ENCODE measurements at places on chromosomes 7 and 10.

DNA sequence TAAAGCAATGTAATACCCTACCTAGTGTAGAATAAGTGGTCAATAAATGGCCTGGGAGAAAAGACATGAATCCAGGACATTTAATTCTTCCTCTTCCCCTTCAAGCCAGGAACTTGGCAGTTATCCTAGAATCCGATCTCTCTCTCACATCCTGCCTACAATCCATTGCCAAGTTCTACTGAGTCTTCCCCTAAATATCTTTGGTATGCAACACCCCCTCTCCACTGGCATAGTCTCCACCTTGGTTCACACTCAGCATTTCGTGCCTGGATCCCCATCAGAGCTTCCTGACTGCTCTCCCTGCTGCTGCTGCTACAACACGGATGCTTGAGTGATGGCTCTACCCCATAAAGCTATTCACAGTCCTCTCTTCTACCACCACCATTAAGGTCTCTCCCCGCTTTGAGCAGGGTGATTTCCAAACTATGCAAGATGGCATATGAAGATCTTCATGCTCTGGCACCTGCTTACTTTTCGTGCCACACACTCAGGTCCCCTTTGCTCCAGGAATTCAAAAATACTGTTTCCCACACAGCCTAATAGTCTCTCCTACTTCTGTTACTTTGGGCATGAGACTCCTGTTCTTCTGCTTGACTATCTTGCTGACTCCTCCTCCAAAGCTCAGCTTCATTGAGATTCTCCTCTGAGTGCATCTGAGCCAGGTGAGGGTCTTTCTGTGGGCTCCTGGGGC lies 4.8 kb downstream of the ANK3 start:
- DNase-seq, result no peak

DNA sequence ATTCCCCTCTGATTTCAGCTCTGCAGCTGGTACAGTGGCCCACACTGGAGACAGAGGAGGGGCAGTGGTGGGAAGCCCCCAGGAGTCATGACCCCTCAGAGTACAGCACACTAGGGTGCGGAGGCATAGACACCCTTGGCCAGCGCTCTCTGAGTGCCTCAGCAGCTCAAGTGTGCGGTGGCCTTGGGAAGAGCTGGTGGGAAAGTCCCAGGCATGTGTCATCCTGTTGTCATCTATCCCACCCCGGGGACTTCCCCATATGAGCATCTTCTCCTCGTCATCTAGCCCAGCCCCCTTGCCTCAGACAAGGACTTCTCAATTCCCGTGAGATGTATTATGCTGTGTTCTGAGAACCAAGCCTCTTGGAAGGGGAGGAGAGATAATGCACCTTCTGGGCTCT lies 15.6 kb upstream of the PPIF start:
- DNase-seq, result no peak

DNA sequence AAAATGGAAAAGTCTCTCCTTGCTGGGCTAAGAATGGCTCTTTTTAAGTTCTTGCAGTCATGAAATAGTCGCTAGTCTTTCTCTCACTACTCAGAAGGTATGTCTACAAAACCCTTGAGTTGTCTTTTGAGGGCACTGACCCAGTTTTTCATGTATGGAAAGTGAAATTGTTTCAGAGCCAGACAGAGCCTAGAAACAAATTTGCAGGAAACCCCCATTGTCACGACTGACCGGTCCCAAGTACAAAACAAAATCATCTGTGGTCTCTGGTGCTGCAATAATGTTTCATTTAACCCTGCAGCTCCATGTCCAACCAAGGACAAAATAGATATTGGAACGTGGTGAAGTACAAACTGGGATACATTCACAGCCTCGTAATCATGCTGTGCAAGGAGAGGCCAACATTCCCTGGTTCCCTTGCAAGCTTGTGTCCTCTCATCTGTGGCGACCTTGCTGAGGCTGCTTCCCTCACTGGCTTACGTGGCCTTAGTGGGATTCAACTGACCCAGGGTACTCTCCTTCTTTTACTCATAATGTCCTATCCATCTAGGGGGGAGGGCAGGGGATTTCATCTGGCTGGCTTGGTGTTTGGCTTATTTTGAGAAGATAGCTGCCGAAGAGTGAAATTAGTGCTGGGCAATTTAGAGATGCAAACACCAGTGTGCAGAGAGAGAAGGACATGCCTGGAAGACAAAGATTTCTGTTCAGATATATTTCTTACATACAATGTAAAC lies 172.5 kb downstream of the IPMK start:
- DNase-seq, result no peak

DNA sequence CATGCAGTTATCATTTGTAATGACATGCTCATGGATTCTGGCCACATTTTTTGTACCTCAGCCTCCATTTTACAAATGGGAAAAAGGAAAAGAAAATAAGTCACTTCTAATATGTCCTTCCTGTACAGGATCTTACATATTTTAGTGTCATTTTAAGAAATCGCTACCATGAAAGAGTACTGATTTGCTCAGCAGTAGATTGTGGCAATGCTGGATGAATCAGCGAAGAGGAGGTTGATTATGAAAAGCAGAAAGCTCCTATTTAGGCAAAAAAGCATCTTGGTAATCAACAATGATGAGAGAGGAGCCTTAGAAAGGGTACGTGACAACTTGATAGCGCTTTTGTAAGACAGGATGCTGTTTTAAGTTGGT lies 522.9 kb downstream of the PARD3 start:
- no peak for DNase-seq

- no peak for DNase-seq
Measured at GRCh38 chr7:55127135-55127551, 108.3 kb downstream of the EGFR start.

DNA sequence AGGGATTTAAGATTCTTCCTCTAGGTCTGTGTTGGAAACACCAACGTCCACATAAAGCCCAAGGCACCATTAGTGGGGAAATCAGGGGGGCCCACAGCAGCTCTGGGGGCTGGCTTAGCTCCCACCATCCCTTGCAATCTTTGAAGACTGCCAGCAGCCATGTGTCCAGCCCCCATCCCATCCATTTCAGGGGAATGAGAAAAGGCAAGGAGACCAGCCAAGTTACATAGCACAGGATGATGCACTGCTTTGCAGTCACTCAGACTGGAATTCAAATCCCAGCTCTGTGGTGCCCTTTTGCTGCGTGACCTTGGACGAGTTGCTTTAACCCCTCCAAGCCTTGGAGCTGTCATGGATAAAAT lies 108.9 kb upstream of the ZMIZ1 start:
- no peak for DNase-seq

GRCh38 chr7:28132959-28133870 lies 47.4 kb downstream of the JAZF1 start:
- no peak for DNase-seq

- DNase-seq, result no peak
Measured at GRCh38 chr10:60511477-60512229, 122.0 kb upstream of the ANK3 start.

DNA sequence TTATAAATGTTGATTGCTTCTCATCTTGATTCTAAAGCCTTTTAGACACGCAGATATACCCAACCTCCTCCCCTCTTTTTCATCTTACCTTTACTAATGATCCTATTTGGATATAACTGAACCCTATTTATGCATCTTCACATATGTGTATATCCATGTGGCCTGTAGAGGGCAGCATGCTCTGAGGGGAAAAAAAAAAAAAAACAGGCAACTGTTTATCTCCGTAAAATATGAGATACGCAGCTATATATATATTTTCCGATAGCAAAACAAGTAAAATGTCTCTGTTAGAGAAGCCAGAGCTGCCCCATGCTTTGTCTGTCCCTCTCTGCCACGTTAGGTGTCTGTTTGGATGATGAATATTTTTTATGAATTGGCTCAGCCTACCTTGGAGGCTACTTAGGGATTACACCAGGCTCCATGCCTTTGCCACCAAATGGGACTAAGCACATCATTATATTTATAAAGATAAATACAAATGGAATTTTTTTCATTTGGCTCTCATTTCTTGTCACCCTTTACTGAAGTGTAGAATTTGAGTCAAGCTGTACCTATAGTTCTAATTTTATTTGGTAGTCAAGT lies 174.8 kb upstream of the FZD1 start:
- DNase-seq, result no peak

- no peak for DNase-seq
Measured at GRCh38 chr10:997266-998022, 9.2 kb downstream of the GTPBP4 start.

GRCh38 chr10:35300063-35300699 lies 36.1 kb upstream of the CCNY start:
- DNase-seq, result no peak

GRCh38 chr7:112137141-112138101 lies 68.8 kb downstream of the DOCK4 start:
- DNase-seq, result no peak

DNA sequence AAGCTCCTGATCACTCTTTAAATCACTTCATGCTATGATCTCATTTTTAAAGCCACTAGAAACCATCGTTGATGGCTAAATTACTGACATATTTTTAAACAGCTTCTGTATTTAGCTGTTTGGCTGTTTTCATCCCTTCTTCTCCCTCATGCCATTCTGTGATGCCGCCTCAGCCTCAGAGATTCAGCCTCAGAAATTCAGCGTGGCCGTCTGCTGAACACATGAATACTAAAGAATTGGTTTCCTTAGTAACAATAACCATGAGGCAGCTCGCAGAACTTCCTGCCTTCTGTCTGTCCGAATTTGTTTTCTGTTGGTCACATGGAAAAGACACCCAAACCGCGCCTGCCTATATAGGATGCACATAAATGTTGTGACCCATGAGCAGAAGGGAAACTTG lies 31.0 kb upstream of the FZD1 start:
- no peak for DNase-seq

GRCh38 chr10:123614888-123615287 lies 51.3 kb upstream of the GPR26 start:
- no peak for DNase-seq

DNA sequence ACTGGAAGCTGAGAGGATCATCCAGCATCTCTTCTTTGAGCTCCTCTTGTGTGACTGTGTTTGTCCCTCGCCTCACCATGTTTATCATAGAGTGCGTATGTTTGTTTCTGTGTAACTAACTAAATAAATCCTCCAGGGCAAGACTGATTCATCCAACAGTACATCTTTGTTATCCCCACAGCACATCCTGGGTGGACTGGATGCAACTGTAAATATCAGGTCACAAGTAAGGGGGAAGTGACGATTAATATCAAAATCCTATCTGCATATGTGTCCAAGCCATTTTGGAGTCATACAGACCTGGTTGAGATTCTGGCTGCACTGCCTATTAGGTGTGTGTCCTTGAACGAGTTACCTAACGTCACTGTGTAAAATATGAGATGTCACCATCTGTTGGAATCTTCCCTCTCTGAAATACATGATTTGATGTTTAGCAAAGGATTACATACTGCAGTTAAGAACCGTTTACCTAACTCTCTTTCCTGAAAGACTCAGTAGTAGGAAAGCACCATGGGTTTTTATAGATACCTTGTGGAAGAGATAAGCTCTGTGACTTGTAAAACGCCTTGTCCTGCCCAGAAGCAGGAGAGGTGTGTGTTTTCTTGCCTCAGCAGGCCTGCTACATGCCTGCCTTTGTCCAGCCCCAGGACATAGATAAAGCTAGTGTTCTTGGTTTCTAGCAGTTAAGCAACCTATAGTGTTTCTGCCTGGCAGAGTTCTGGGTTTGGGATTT lies 25.8 kb downstream of the WBP1L start:
- DNase-seq, result no peak

- no peak for DNase-seq
Measured at GRCh38 chr10:60286559-60286958, 103.1 kb downstream of the ANK3 start.

GRCh38 chr7:157497367-157497743 lies 160.6 kb downstream of the DNAJB6 start:
- DNase-seq, result no peak

DNA sequence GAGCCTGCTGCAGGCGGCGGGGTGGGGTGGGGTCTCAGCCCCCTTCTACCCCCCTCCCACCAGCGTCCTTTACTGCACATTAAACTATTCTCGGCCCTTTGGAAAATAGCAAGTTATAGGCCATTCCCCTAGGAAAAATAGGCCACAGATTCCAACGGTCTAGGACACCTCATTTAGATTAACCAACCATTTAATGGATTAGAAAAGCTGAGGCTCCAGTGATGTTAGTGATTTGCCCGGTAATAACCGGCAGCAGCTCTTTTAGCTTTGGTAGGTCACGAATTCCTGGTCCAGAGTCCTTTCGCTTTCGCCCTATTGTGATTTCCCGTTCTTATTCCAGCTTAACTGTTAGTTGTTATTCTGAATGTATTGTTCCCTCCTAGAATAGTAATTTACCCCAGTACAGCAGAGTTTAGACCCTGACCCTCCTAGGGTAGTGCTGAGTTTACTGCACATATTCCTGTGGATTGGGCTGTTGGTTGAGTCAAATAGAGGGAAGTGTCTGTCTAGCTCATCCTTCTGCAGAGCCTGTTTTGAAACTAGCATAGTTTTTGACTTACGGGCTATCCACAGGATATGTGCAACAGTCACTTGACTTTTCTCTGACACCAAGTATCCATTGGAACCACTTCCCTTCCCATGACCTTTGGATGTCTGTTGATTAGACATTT lies 754 bp downstream of the GSTO1 start:
- no peak for DNase-seq

DNA sequence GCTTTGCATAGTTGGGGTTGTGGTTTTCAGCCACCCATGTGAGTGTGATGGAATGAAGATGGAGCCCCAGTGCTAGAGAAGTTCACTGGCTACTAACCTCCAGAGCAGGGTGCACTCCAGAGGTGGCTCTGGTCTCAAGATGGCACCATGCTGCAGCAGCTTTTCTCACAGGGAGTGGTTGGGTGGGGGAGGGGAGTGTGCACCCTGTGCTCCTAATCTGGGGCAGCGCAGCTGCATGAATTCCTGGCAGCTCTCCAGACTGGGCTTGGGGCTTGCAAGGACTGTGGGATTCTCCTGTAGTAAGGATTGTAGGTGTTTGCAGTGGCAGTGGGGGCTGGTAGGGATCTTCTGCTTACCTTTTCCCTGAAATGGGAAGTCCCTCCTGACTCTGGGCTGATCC lies 23.7 kb downstream of the PHTF2 start:
- no peak for DNase-seq

GRCh38 chr7:142438235-142438922 lies 180.5 kb upstream of the PRSS58 start:
- no peak for DNase-seq

- no peak for DNase-seq
Measured at GRCh38 chr10:91164520-91165065, 55.9 kb upstream of the PCGF5 start.

DNA sequence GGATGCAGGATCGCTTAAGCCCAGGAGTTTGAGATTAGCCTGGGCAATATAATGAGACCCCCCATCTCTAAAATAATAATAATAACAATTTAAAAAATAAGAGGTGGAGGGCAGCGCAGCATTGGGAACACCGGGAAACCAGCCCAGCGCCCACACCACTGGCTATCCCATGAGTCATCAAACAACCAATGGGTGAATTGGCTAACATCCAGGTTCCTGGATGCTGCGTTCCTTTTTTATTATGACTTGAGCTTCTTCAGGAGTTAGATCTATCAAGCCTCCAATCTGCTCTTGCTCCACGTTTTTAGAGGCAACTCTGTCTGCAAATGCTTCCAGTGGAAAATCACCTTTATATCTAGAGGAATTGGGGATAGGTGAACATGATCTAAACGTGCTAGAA lies 10.0 kb upstream of the LRRC4 start:
- DNase-seq, result no peak

GRCh38 chr10:115856580-115856979 lies 416.4 kb downstream of the GFRA1 start:
- no peak for DNase-seq

All from NCI-H510A (cell line).